ENCODE measurements at places on chromosomes 6 and 20.

DNA sequence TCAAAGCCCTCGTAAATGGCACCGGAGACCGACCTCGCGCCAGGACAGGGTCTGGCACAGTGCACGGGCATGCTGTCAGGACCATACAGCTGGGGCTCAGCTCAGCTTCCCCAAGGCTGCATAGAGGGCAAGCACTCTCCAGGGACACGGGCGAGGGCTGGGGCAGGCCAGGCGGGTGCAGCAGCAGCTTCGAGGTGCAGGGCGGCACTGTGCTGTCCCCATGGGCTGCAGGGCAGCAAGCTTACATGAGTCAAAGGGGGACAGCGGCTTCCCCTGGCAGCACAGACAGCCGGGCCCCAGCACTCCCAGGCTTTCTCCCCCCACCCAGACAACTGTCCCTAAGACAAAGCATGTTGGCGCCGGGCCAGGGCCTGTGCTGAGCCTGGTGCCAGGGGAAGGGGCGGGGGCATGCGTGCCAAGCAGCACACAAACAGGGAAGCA, 25.7 kb downstream of the PSMG4 start:
- no peak for DNase-seq

DNA sequence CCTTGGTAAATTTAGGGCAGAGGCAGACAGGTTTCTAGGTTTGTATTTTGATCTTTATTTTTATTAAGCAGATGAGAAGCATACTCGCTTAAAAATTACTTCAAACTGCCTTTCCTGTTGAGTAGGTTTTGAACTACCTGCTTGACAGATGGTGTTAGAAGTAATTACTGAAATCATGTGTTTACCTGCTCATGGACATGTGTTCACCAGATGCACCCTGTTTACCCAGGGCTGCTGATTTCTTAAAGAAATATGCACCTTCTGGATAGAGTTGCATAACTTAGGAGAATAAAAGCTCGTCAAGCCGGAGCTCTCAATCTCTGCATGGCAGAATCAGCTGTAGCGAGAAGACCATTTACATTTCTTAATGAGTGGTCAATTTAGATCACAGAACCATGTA, 165.1 kb downstream of the CDKAL1 start:
- DNase-seq, result no peak

DNA sequence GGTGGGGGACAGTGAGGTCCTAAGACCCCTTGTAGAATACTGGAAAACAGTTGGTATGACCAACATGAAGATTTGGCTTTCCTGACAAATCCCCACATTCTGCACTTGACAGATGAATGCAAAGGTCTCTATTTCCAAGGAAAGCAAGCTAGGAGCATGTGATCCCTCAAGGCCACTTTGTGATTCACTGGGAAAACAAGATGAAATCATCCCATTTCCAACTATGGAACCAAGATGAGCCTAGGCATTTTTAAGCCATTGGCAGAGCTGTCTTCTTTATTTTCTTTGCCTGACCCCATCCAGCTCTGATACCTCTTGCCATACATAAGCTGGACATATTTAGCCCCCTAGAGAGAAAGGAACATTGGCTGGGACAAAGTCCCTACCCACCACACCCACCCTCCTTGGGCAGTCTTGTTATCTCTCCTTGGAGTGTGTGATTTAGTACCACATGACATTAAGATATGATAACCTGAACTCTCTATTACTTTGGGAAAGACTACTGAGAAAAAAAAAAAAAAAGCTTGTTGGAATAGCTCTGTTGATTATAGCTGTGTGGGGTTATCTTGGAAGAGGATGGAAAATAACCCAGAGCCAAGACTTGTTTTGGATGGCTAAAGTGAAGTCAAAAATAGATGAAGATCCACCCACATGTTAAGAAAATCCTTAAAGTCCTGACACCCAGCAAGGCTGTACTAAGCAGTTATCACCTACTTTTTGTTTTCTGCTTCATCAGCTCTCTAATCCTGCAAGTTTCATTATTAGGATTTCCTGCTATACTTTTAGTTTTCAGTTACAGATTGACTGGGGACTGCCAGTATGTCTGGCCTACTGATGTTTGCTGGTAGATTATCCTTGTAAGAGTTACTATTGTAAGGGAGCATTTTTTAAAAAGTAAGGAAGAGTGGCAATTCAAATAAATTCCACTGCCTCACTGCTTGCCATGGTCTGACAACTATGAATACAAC, 90.1 kb upstream of the PREP start:
- no peak for DNase-seq

- no peak for DNase-seq
Observed at GRCh38 chr6:56400273-56400672, 152.9 kb upstream of the COL21A1 start.

DNA sequence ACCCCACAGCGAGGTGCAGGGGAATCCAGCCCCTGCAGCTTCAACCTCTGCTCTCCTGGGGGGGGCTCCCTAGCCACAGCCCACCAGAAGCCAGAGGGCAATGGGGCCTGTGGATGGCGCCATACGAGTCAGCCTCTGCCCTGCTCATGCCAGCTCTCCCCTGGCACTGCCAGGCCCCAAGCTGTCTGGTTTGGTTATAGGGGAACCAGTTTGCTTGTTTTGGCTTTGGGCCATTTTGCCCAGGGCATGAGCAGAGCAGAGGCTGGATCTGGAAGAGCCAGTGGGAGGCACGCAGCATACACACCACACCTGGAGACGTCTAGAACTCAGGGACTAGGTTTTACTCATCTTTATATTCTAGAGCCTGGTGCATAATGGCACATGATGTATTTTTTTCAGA, 66.7 kb upstream of the SLC22A16 start:
- DNase-seq, result no peak

GRCh38 chr20:49538950-49539349, 29.0 kb downstream of the PTGIS start:
- DNase-seq, result no peak
